Placental pericyte (primary cell): ENCODE measurements at places on chromosomes 3 and 15. TPM values are rescaled to one million over a fixed set of nuclear protein-coding genes. Genes with fewer than 3 reads are reported as not detected.

CLDN18 gene
- total RNA-seq: not detected in 2 replicates

CLEC3B gene
- total RNA-seq: not detected in 2 replicates

ROPN1B gene
- total RNA-seq: not detected in 2 replicates

MYL3 gene
- 0.22 TPM in 1 of 2 replicates, not detected in the other for total RNA-seq

C3orf20 gene
- under 0.01 and 0.22 TPM in 2 replicates for total RNA-seq

CFAP100 gene
- not detected in 2 replicates for total RNA-seq

CCDC33 gene
- total RNA-seq: 0.88 and 4.0 TPM in 2 replicates
